Kidney (tissue), 22 donors: ENCODE measurements at places on chromosomes 2 and 18. TPM values are rescaled to one million over a fixed set of nuclear protein-coding genes. Genes with fewer than 3 reads are reported as not detected.

RPRM gene
- 0.16 TPM for total RNA-seq

GRCh38 chr2:53941749-53942148, 29.0 kb downstream of the PSME4 start:
- no peak overlapping the region for H3K4me3 ChIP-seq
- no peaks in the 10 kb centered on the region for H3K4me1 ChIP-seq
- DNase-seq: no peak

CCDC102B gene
- total RNA-seq: 6.8 TPM

GRCh38 chr2:128812183-128812940, 493.7 kb upstream of the HS6ST1 start:
- H3K27me3 ChIP-seq: no peaks in the 10 kb centered on the region
- H3K27ac ChIP-seq: no peak overlapping the region
- no peaks in the 10 kb centered on the region for H3K4me1 ChIP-seq
- H3K4me3 ChIP-seq: no peak overlapping the region
- H3K36me3 ChIP-seq: no peaks in the 10 kb centered on the region

RTKN gene
- 76.4 TPM for total RNA-seq

SLC14A1 gene
- 8.5 TPM for total RNA-seq

- H3K4me3 ChIP-seq: peak overlapping the region; percentile 54
- peaks cover 7% of the 10 kb centered on the region for H3K4me1 ChIP-seq
- DNase-seq: peak; percentile 54
Measured at GRCh38 chr2:174729797-174730697, 34.2 kb downstream of the CHRNA1 start.

DNA sequence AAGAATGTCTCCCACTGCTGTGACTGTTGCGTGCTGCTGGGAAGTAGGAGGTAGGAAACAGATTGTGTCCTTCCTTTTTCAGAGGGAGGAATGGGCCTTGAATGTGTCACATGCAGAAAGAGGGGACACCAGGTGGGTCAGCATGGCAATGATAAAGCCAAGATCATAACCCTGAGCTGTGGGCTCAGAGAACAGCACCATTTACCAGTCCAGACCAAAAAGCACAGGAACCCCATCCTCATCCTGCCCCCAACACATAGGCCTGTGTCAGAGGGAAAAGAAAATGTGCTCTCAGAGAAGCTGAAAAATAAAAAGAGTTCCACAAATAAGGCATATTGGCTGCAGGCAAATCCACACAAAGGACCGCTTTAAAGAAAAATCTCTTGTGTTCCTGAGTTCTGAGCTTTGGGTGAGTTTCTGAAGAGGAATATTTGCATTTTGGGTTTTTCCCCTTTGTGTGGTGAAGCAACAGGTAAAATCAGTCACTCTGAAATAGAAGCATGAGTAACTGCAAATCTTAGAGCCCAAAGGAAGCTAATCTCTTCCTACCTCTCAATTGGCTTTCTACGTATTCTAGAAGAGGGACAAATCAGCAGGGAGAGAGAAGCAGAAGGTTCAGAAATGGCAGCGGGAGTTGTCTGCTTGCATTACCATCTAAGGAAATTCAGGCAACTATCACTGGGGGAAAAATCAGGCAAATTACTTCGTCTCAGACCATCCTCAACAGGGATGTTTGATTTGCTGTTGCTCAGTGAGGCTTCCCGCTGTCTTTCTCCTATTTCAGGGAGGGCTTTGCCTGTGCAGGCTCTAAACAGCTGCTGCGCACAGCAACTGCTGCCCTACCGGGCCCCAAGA, 106.8 kb downstream of the BCL11A start:
- no peak overlapping the region for H3K27ac ChIP-seq
- no peaks in the 10 kb centered on the region for H3K36me3 ChIP-seq
- DNase-seq: no peak

DNA sequence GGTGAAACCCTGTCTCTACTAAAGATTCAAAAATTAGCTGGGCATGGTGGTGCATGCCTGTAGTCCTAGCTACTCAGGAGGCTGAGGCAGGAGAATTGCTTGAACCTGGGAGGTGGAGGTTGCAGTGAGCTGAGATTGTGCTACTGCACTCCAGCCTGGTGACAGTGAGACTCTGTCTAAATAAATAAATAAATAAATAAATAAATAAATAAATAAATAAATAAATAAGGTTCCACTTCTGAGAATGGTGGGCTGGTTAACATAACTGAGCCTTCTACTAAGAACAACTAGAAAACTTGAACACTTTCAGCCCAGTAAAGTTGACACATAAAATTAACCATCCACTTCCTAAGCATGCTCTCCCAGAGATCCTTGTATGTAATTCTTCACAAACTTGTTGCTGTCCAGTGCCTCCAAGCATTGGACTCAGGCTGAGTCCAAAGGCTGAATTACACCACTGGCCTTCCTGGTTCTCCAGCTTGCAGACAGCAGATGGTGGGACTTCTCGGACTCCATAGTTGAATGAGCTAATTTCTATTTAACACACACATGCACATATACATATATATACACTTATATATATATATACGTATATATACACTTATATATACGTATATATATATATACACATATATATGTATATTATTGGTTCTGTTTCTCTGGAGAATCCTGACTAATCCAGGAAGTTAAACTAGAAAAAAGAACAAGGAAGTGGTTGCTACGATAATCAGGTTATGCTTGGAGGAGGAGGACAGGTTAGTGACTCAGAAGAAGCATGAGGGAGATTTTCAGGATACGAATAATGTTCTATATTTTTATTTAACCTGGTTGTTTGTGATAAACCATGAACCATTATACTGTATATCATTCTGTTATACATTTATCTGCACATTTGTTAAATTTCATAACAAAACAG, 348.8 kb downstream of the METTL4 start:
- H3K27ac ChIP-seq: no peak overlapping the region
- peak; percentile 1 for DNase-seq
- no peaks in the 10 kb centered on the region for H3K4me1 ChIP-seq
- H3K27me3 ChIP-seq: no peaks in the 10 kb centered on the region

EIF4E2 gene
- 79.2 TPM for total RNA-seq

GRCh38 chr18:62569081-62569655, 46.3 kb downstream of the ZCCHC2 start:
- no peaks in the 10 kb centered on the region for H3K4me1 ChIP-seq
- H3K36me3 ChIP-seq: peaks cover 33% of the 10 kb centered on the region
- no peaks in the 10 kb centered on the region for H3K27me3 ChIP-seq
- H3K27ac ChIP-seq: no peak overlapping the region
- H3K4me3 ChIP-seq: no peak overlapping the region
- DNase-seq: no peak

- H3K27ac ChIP-seq: no peak overlapping the region
- H3K27me3 ChIP-seq: no peaks in the 10 kb centered on the region
- DNase-seq: peak; percentile 21
Measured at GRCh38 chr2:22788749-22789327, 596.1 kb upstream of the KLHL29 start.

REG1A gene
- total RNA-seq: 215 TPM

PGAP1 gene
- total RNA-seq: 10.1 TPM

DNA sequence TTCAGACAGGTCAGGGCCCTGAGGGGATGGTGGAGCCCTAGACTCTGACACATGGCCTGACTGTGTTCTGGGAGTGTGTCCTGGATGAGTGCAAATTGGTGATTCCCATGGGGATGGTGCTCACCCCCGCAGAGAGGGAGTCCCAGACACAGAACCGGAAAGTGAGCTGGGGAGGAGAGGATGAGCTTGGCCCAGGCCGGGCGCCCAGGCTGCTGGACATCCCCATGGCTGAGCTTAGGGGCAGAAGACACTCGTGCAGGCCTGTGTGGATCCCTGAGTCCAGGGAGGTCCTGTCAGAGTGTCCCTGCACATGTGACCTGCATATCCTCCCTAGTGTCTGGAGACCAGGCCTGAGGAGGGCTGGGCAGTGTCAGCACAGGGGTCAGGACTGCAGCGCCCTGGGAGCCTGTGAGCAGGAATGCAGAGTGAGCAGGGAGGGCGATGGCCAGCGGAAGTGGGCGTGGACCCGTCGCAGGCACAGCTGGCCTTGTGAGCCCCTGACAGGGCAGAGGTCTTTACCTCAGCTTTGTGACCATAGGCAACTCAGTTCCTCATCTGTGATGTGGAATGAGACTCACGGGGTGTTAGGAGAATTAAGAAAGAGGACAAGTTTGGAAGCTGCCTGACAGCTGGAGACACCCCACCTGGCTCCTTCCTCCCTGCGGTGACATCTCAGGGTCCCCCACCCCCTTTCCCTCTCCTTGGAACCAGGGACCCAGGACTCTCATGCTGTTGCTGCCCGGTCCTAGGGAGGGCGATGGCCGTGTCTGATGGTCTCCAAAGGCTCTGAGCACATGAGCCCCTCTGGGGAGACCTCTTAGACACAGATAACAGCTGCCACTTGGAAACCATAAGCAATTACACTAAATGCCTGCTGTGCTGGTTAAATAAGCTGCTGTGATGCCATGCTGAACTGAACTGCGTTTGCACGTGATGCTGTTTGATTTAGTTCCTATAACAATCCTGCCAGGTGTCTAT, 62.6 kb upstream of the HS6ST1 start:
- H3K4me1 ChIP-seq: peaks cover 3% of the 10 kb centered on the region
- no peak for DNase-seq
- H3K27me3 ChIP-seq: no peaks in the 10 kb centered on the region
- H3K27ac ChIP-seq: no peak overlapping the region
- no peak overlapping the region for H3K4me3 ChIP-seq

ELOA2 gene
- total RNA-seq: not detected
